Activated CD8-positive, alpha-beta memory T cell treated with anti-CD3 and anti-CD28 coated beads, Interleukin-2, amount 10 ng/mL, durations not matched to agents 7 days and 5 days (primary cell): ENCODE measurements at places on chromosomes 4 and X. TPM values are rescaled to one million over a fixed set of nuclear protein-coding genes. Genes with fewer than 3 reads are reported as not detected.
A peak's percentile ranks its signal among the peaks of the same experiment; 100 is the strongest.

DNA sequence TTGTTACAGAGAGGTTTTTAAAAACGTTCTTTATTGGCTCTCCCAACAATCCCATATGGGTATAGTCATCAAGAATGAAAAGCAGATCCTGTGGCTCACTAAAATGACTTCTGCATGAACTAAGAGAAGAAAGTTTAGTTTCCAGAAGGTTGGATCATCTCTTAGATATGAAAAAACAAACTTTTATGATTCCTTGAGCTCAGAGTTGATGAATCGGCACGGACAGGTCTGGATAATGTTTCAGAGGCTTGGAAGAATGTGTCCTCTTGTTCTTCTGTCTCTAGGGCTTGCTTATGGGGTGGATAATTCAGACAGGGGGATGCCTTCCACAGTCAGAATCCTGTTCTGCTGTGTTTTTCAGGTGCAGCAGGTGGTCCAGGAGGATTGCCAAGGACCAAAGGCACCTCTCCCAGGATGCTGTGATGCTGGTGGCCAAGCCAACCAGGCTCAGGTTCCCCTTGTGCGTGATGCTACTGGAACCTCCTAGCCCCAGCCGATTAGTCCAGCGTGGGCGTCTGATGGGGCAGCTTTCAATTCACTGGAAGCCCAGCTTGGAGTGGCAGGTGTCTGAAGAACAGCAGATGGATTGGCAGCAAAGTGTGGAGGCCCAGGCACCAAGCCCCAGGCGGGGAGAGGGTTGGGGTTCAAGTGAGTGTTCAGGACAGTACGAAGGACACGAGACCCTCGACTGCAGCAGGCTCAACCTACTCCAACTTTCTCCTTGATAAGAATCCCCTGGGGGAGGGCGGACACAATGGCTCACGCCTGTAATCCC is 30.3 kb downstream of the CCKAR start:
- peak; percentile 33 for DNase-seq
- H3K4me1 ChIP-seq, result peaks cover 12% of the 10 kb centered on the region
- H3K27me3 ChIP-seq, result peaks cover 2% of the 10 kb centered on the region
- H3K27ac ChIP-seq, result no peak overlapping the region
- no peak overlapping the region for H3K4me3 ChIP-seq

DNA sequence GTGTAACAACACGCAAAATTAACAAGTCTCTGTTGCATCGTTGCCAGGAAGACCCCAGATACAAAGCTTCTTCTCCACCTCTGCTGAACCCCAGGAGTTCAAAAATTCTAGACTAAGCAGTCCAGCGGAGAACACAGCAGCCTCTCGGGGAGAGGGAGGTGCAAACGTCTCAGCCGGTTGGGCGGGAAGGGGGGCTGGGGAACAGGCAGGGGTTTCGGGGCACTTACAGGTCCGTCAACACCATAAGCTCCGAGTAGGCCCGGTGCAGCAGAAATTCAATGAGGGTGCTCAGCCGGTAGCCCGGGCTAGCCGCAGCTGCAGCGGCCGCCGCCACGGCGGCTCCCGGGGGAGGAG is 394 bp downstream of the MED14 start:
- H3K27me3 ChIP-seq, result no peaks in the 10 kb centered on the region
- DNase-seq, result peak; percentile 56
- H3K27ac ChIP-seq, result peak overlapping the region; percentile 87
- peaks cover 10% of the 10 kb centered on the region for H3K36me3 ChIP-seq
- H3K4me1 ChIP-seq, result peaks cover 48% of the 10 kb centered on the region

GRCh38 chr4:154044742-154045485 is 256.0 kb upstream of the SFRP2 start:
- no peaks in the 10 kb centered on the region for H3K36me3 ChIP-seq
- no peaks in the 10 kb centered on the region for H3K27me3 ChIP-seq
- DNase-seq, result no peak
- no peaks in the 10 kb centered on the region for H3K4me1 ChIP-seq
- no peak overlapping the region for H3K4me3 ChIP-seq

GRCh38 chr4:96380106-96380505 is 540.2 kb downstream of the PDHA2 start:
- no peaks in the 10 kb centered on the region for H3K27me3 ChIP-seq
- H3K36me3 ChIP-seq, result no peaks in the 10 kb centered on the region
- no peak for DNase-seq
- H3K4me1 ChIP-seq, result no peaks in the 10 kb centered on the region
- no peak overlapping the region for H3K4me3 ChIP-seq

GRCh38 chr4:39067031-39067430 is 5.0 kb downstream of the KLHL5 start:
- no peak overlapping the region for H3K27ac ChIP-seq
- no peak for DNase-seq
- H3K27me3 ChIP-seq, result no peaks in the 10 kb centered on the region
- H3K4me1 ChIP-seq, result peaks cover 2% of the 10 kb centered on the region

DNA sequence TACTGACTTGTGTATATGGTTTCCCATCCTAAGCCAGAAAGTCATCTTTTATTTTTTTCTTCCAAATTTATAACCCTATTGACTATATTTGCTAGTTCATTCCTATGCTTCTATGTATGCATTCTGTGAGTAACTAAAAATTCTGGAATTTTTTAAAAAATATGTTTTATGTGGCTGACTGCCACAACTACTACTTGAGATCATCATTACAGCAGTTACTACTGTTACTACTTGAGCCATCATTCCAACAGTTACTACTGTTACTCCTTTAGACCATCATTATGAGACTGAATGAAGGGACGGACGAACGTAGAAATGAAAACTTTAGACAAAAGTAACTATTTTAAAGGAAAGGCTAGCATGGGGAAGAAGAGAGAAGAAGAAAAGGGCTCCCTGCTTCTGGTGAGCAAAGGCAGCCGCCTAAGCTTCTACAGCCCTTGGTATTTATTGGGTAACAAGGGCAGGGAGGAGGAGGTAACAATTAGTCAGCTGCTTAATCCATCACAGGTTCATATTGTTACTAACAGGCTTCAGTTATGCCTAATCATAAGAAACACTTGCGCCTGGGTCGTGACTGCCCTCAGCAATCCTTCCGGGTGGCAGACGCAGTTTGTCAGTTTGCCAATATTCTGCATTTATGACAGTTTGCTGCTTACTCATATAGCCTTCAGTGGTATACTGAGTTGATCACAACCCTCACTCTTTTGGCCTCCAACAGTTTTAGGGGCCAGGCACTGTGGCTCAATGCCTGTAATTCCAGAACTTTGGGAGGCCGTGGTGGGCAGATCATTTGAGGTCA is 80.4 kb downstream of the PDLIM5 start:
- no peaks in the 10 kb centered on the region for H3K27me3 ChIP-seq
- DNase-seq, result no peak
- H3K36me3 ChIP-seq, result no peaks in the 10 kb centered on the region
- no peak overlapping the region for H3K27ac ChIP-seq
- H3K4me1 ChIP-seq, result peaks cover 2% of the 10 kb centered on the region

- no peak overlapping the region for H3K27ac ChIP-seq
- H3K4me3 ChIP-seq, result no peak overlapping the region
- H3K4me1 ChIP-seq, result no peaks in the 10 kb centered on the region
These were observed 333.5 kb downstream of the BMPR1B start for GRCh38 chr4:95091272-95091671.

GRCh38 chrX:46865281-46865680 is 28.4 kb downstream of the RP2 start:
- no peak overlapping the region for H3K4me3 ChIP-seq
- no peaks in the 10 kb centered on the region for H3K27me3 ChIP-seq
- H3K36me3 ChIP-seq, result peaks cover 29% of the 10 kb centered on the region
- H3K4me1 ChIP-seq, result no peaks in the 10 kb centered on the region
- no peak for DNase-seq

DNA sequence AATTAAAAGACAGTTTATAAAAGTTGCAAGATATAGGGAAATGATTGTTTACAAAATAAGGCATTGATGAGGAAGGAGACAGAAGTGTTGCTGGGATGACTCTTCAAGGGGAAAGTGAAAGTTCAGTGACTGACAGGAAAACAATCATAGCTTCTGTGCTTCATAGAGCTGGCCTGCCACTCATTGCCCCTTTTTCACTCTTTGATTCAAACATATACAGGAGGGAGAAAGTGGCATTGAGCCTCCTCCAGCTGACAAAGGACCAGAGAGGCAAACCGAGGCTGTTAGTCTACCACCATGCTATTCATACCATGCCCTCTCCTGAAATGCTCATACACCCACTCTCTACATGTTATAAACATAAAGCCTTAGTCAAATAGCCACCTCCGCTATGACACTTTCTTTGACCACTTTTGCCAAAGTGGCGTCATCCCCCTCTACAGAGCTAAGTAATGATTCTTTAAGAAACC is 79.2 kb upstream of the ATOH1 start:
- no peak overlapping the region for H3K4me3 ChIP-seq
- H3K27ac ChIP-seq, result no peak overlapping the region
- H3K4me1 ChIP-seq, result no peaks in the 10 kb centered on the region
- DNase-seq, result no peak
- H3K27me3 ChIP-seq, result no peaks in the 10 kb centered on the region
- H3K36me3 ChIP-seq, result no peaks in the 10 kb centered on the region

GRCh38 chr4:83138946-83139345 is 24.4 kb upstream of the PLAC8 start:
- H3K4me3 ChIP-seq, result no peak overlapping the region
- DNase-seq, result peak; percentile 86
- H3K4me1 ChIP-seq, result peaks cover 26% of the 10 kb centered on the region

GRCh38 chr4:20109391-20109790 is 142.3 kb upstream of the SLIT2 start:
- no peaks in the 10 kb centered on the region for H3K36me3 ChIP-seq
- H3K4me3 ChIP-seq, result no peak overlapping the region
- H3K27ac ChIP-seq, result no peak overlapping the region
- no peak for DNase-seq
- no peaks in the 10 kb centered on the region for H3K4me1 ChIP-seq

GRCh38 chr4:1345903-1346780 is 866 bp upstream of the UVSSA start:
- peaks cover 3% of the 10 kb centered on the region for H3K36me3 ChIP-seq
- H3K4me1 ChIP-seq, result peaks cover 30% of the 10 kb centered on the region
- no peaks in the 10 kb centered on the region for H3K27me3 ChIP-seq
- peak overlapping the region; percentile 85 for H3K4me3 ChIP-seq
- peak; percentile 74 for DNase-seq

- peaks cover 2% of the 10 kb centered on the region for H3K4me1 ChIP-seq
- H3K4me3 ChIP-seq, result no peak overlapping the region
- H3K27me3 ChIP-seq, result no peaks in the 10 kb centered on the region
- no peak for DNase-seq
These were observed 118.0 kb downstream of the MANBA start for GRCh38 chr4:102642631-102643298.

DNA sequence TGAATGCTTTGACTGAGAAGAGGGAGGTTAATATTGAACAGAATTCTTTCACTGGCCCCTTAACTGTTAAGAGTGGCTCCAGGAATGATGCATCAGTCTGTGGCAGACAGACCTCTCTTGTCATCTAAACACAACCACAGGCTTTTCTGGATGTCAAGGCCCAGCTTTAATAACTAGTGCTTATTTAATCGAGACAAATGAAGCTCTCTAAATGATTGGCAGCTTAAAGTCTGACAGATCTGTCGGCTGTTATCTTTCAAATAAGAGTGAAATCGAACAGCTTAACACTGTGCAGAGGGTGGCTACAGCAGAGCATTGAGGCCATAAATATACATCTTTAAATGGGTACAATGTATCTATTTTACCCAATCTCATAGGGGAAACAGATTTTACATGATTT is 500.8 kb upstream of the PABPC4L start:
- H3K36me3 ChIP-seq, result no peaks in the 10 kb centered on the region
- DNase-seq, result no peak
- H3K4me1 ChIP-seq, result no peaks in the 10 kb centered on the region
- H3K4me3 ChIP-seq, result no peak overlapping the region
- H3K27ac ChIP-seq, result no peak overlapping the region

- H3K27ac ChIP-seq, result no peak overlapping the region
These were observed 361.4 kb downstream of the TEX13C start for GRCh38 chrX:125681058-125681457.

The GYPE gene
- 4.0 TPM for total RNA-seq

The SHROOM3 gene
- not detected for total RNA-seq

The SMIM10L2A gene
- total RNA-seq, result 0.38 TPM

The MAOA gene
- total RNA-seq, result 2.6 TPM

The BMX gene
- not detected for total RNA-seq

The PLXNA3 gene
- total RNA-seq, result 42.3 TPM

The SPOCK3 gene
- total RNA-seq, result not detected
